CD4-positive, alpha-beta T cell treated with Interleukin-15 for 1 hour (primary cell): ENCODE measurements at places on chromosomes 1 and 21.

DNA sequence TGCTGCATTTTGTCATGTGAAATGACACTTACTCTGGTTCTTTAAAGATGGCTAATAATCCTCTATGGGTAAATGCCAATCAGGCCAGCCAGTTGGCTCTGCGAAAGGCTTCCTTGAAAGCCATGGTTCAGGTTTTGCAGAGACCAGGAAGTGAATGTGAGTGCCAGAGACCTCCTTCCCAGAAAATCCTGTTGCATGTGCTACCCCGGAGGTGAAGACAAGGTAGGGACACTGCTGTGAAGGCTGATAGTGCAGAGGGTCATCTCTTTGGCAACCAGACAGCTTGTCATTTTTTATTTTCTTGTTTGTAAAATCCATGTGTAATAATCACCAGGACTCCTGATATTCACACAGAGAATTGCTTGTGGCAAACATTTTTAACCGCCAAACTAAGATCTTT is 18.7 kb downstream of the LRRC8D start:
- DNase-seq, result no peak

- no peak for DNase-seq
Observed at GRCh38 chr1:85611856-85612255, 31.3 kb downstream of the CCN1 start.

GRCh38 chr1:29169976-29170375 is 11.7 kb downstream of the SRSF4 start:
- DNase-seq, result no peak

DNA sequence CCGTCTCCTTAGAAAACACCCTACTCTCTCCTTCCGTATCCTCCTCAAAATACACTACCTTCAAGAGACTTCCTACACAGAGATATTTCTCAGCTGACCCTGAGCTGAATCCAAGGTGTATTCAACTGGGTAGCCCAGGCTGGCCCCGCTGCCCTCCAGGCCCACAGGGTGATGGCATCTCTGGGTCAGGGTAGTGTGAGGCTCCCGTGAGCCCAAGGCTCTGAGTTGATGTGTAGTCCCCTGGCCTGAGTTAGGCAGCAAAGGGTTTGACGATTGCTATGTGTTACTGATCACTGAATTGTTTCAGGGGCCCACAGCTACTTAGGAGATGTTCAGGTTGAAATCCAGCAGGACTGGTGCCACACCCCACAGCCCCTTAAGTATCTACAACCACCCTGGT is 6.7 kb downstream of the INAVA start:
- DNase-seq, result no peak

DNA sequence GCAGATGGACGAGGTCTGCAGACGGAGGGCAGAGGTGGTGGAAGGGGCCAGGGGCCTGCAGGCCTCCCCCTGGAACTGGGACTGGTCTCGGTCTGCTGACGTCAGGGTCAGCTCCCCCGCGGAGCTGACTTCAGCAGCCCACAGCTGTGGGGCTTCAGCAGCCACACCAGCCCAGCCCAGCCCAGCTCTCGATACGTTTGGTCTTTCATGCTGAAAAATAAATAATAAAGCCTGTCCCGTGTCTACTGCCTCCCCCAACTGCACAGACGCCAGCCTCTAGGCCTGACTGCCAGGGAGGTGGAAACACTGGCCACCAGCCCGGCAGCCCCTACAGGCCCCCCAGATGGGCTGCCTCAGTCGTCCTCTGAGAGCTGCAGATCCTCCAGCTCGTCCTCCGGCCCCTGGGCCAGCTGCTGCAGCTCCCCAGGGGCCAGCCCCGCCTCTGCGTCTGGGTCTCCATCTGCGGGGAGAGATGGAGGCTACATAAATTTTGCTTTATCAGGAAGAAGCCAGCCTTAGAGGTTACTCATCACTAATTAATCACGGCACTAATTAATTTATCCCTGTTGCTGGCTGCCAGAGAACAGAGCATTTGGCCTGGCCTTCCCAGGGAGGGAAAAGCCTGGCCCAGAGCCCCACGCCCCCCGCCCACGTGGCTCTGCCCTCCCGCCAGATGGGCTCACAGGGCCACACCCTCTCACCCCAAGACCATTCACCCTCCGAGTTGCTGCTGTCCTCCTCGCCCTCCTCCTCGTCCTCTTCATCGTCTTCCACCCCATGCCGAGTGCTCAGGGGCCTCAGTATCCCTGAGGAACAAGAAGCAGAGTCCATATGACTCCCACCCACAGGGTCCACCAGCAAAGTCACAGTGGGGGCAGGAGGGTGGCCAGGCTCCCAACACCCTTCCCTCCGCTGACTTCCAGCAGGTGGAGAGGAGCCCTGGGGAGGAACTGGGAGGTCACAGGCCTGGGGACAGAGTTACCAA is 14.4 kb downstream of the NOC2L start:
- no peak for DNase-seq

GRCh38 chr1:224592636-224593582 is 23.2 kb upstream of the CNIH3 start:
- no peak for DNase-seq

DNA sequence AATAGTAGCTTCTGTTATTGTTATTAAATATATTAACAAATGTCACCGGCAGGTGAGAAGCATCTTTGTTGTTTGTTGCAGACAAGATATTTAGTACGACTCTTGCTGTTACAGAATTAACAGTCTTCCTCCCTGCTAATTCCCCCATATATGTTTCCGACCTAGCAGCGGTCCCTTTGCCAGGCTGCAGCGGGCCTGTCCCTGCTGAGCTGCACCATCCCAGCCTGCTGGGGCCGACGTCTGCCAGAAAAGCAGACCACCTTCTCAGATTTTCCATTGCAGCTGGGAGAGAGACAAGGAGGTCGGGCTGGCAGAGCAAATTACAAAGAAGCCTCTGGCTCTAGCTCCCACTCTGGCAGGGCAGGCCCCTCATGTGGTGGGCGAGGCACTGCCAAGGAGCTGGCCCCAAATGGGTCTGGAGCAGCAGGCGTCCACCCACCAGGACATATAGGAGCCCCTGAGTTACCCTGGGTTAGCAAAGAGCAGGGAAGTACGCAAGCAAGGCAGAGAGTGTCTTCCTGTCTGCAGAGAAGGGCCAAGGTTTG is 142.7 kb downstream of the FOXD2 start:
- DNase-seq, result no peak

- DNase-seq, result no peak
Observed at GRCh38 chr1:5911871-5912271, 80.4 kb downstream of the NPHP4 start.

- DNase-seq, result no peak
Observed at GRCh38 chr1:178086294-178086693, 7.6 kb upstream of the RASAL2 start.

- DNase-seq, result no peak
Observed at GRCh38 chr1:38029081-38029681, 16.6 kb downstream of the UTP11 start.

DNA sequence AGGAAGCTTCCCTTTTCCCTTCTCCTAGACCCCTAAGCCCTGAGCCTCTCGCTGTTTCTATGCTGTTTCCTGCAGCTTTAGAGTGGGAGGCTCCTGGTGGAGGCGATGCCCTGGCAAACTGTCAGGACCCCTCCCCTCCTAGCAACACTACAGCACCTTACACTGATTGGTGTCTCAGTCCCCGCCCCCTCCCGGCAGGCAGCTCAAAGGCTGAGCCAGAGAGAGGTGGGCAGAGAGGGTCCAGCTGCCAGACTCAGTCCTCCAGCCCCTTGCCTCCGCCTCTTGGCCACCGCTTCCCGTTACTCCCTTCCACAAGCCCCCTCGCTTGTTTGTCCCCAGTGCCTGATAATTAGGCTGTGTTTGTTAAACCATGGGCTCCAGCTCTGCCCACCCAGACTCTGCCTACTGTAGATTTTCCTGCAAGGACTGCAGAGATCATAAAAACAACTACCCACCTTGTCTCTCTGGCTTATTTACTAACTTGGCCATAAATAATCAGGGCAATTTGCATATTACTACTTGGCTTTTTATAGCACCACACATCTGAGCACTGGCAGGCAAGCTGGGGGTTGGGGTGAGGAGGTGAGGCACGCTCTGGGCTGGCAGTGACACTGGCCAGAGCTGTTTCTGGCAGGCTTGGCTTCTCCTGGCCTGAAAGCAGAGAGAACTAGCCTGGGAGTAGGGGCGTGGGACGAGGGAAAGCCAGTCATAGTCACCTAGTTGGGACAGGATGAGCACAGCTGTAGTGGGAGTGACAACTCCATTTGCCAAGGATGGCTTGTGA is 107.5 kb downstream of the CSMD2 start:
- DNase-seq, result no peak

GRCh38 chr1:223473601-223474344 is 80.6 kb downstream of the CCDC185 start:
- DNase-seq, result no peak

DNA sequence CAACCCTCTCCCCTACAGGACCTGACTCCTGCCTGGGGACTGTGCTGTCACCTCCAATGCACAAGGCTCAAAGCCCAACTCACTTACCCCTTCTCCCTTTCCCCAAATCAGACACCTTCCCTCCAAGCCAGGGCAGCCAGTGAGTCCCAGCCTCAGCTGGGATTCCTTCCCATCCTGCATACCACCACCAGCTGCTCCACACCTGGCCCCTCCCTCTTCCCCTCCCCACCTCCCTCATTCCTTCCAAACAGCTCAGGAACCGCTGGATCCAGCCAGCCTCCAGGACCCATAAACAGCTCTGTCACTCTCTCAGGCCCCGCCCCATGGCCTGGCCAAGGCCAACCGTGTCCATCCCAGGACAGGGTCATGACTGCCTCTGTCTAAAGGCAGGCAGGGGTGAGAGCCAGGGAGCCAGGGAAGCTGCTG is 41.4 kb downstream of the ACOT7 start:
- no peak for DNase-seq
